ENCODE measurements at places on chromosomes 7 and 10.
A peak's percentile ranks its signal among the peaks of the same experiment; 100 is the strongest.

GRCh38 chr7:69770613-69771012 lies 172.3 kb downstream of the AUTS2 start:
- DNase-seq, result no peak

DNA sequence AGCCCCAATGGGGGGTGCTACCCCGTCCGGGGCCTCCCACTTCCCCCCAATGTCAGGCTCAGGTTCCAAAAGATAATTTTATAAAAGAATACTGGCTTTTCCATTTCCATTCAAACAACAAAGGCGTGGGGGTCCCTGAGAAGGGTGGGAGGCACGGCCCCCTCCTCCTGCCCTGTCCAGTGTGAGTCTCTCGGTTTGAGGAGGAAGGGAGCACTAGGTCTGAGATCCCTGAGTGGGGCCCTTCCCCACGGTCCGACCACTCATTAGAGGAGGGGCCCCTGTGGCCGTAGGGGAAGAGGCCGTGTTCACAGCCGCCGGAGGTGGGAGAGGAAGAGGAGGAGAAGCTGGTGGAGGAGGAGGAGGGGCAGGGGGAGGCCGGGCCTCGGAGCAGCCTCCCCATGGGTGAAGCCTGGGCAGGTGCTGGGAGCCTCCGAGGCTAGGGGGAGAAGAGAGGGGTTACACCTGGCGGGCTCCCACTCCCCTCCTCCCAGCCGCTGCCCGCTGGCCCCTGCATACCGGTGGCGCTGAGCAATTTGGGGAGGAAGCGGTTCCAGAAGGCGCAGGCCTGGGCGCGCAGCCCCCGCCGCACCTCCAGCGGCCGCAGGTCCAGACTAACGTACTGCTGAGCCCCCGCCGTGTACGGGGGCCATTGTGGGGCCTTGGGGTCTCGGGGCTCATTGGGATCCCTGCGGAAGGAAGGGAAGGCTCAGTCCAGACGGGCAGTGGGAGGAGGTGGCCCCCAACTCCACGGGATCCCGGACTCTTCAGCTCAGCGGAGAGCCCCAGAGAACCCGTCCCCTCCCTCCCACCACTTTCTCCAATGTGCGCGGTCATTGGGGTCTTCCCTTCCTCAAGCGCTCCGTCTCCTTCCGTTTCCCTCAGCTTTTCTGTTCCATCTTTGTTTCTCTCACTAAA lies 1.4 kb upstream of the UFSP1 start:
- no peak for DNase-seq

DNA sequence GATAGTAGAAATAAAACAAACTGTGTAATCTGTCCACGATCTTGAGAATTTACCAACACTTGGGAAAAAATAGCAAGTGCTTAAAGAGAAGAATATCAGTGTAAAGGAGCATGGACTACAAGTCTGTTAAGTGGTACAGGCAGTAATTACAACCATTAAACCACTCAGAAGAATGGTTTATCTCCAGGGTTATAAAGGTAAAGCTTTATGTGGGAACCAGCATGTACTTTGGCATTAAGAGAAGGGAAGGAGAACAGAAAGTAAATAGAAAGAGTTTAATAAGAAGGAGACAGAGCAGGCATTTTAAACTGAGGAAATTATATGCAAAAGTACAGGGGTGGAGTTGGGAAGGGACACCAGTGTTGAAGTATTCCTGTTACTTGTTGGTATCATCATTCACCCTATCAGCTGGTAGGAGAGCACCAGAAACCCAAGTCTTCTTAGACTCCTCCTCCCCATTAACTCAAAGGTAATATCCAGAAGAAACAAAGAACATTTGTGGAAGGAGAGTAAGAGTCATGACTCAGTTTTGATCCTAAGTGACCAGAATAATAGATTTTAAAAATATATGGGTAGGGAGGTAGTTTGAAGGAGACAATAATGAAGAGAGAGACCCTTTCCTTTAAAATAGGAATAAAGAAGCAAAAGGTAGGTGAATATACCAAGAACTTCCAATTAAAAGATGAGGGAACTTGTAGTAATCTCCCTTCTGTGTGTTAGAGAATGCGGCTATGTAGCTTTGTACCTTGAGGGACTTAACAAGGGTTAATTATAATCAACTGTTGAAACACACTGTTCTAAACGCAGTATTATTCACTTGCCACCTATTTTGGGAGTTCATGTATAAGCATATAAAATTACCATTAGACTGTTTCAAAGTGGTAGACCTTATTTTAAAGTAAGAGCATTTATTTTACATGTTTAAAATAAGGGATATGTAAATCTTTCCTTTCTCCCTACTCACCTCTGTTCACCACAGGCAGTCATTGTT lies 92.1 kb upstream of the STRIP2 start:
- no peak for DNase-seq

DNA sequence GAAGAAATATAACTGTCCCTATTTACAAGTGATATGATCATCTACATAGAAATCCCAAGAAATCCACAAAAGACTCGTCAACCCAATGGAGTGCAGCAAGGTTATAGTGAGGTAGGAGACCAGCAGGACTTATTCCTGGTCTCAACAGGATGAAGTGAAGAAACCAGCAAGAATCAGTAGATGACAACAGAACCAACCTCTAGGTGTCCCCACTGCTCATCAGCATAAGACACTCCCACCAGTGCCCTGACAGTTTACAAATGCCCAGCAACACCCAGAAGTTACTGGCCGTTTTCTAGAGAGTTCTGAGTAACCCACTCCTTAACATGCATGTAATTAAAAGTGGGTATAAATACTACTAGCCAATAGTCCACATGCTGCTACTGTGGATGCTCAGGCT lies 470.5 kb upstream of the LRRTM3 start:
- no peak for DNase-seq

- no peak for DNase-seq
These were observed 733.1 kb downstream of the PARD3 start for GRCh38 chr10:34081948-34082347.

DNA sequence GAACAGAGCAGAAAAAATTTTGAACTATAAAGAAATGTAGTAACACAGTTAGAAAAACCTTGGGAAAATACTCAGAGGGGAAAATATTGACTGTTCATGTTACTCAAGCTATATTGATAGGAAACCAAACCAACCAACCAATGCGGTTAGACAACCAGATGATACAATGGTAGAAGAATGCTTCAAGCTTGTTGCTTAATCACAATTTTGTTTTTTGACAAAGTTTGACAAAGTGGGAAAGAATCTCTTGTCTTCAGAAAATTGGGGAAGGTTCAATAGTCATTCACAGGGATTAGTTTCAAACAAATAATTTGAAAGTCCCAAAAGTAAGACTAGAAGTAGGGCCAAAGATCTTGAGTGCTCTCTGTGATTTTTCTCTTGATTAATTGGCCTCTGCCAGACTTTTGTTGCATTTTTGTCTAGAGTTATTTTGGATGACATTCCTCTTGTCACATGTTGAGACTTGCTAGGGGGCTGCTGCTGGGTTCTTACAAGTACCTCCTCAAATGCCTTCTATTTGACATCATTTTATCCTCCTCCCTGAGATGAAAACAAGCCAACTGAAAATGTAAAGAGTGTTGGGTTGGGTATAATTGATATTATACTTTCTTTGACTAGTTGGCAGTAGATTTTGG lies 233.1 kb upstream of the PHYHIPL start:
- no peak for DNase-seq

DNA sequence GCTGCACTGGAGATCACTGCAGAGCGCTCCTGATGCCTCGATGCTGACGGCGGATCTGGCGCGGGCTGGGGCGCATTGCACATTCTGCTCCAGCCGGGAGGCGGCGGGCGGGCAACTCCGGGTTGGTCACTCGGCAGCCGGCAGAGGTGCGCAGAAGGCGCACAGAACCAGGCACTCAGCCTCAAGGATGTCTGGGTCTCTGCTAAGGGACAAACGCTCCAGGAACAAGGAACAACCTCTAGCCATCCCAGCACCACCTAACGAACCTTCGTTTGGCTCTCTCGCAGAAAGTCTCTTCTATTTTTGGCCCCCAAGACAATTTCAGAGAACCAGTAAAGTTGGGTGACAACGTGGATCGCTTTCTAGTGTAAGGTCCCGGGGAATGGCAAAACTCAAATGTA lies 254.6 kb downstream of the OTUD1 start:
- DNase-seq, result no peak

DNA sequence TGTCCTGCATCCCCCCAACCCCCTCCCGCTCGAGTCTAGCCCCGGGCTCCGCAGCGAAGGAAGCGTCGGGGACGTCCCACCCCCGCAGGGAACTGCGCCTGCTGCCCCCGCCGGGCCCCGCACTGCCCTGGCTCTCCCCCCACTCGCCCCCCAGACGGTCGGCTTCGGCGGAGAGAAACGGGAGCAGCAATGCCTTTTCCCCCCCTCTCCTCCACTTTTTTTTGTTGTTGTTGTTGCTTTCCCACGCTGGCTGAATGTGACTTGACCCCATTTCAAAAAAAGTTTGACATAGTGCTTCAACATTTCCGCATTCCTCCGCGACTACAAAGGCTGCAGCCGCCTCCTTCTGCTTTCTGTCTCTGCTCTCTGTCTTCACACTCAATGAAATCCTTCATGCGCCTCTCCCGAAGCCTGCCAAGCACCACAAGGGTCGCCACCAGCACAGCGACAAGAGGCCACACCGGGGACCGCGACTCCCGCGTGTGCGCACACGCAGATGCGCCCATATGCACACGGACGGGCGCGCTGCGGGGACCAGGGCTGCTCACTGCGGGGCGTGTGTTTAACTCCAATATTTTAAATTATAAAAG lies 1.0 kb downstream of the CDK6 start:
- peak; percentile 13 for DNase-seq

DNA sequence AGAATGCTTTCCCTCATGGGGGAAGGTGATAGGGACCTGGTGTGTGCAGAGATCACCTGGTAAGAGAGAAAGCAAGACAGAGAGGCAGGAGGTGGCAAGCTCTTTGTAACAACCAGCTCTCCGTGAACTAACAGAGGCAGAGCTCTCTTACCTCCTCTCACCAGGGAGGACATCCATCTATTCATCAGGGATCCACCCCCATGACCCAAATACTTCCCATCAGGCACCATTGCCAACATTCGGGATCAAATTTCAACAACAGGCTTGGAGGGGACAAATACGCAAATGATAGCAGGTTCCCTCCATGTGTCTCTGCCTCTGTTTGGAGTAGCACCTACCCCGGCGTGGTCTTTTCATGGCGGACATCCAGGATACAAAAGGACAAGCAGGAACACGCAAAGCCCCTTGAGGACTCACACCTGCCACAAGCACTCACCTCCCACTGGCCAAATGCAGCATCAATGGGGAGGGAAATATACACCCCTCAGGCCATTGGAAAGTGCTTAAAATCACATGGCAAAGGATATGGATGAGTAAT lies 431.2 kb upstream of the AUTS2 start:
- DNase-seq, result no peak

GRCh38 chr7:124536156-124536762 lies 229.3 kb downstream of the GPR37 start:
- DNase-seq, result no peak

GRCh38 chr7:19752020-19752419 lies 21.4 kb downstream of the TMEM196 start:
- no peak for DNase-seq

GRCh38 chr7:129089521-129090212 lies 34.8 kb upstream of the TNPO3 start:
- DNase-seq, result no peak

- no peak for DNase-seq
These were observed 110.4 kb downstream of the CAMK1D start for GRCh38 chr10:12459762-12460161.

GRCh38 chr10:72744566-72744965 lies 52.6 kb downstream of the MCU start:
- DNase-seq, result no peak

DNA sequence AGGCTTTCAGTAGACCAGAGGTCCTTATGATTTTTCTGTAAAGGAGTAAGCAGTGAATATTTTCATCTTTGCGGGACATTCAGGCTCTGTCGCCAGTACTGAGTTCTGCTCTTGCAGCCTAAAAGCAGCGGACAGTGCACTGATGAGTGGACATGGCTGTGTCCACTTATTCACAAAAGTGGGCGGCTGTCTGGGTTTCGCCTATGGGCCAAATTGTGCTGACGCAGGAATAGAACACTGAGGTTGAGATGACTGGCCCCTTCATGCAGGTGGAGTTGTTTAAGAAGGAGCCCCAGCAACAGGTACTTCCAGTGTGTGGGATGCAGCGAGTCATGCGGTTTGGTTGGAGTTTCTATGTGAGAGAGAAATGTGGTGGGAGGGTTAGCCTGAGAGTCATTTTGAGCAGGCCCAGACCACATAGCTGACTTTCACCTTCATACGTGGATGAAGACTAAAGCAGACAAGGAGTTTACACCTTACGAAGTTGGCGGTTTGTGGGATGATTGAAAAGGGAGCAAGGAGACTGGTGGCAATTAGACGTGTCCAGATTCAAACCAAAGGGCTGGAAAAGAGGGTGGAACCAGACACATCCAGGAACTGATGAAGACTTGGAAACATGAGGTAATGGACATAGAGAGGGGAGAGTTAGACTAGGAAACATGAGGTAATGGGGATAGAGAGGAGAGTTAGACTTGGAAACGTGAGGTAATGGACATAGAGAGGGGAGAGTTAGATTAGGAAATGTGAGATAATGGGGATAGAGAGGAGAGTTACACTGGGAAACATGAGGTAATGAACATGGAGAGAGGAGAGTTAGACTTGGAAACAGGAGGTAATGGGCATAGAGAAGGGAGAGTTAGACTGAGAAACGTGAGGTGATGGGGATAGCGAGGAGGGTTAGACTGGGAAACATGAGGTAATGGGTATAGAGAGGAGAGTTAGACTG lies 38.2 kb downstream of the WDR37 start:
- no peak for DNase-seq

- DNase-seq, result no peak
These were observed 79.1 kb upstream of the RET start for GRCh38 chr10:42997849-42998165.

- no peak for DNase-seq
These were observed 47.7 kb downstream of the TBXAS1 start for GRCh38 chr7:139876622-139877283.

- no peak for DNase-seq
These were observed 1578.9 kb downstream of the REEP3 start for GRCh38 chr10:65100146-65100545.

DNA sequence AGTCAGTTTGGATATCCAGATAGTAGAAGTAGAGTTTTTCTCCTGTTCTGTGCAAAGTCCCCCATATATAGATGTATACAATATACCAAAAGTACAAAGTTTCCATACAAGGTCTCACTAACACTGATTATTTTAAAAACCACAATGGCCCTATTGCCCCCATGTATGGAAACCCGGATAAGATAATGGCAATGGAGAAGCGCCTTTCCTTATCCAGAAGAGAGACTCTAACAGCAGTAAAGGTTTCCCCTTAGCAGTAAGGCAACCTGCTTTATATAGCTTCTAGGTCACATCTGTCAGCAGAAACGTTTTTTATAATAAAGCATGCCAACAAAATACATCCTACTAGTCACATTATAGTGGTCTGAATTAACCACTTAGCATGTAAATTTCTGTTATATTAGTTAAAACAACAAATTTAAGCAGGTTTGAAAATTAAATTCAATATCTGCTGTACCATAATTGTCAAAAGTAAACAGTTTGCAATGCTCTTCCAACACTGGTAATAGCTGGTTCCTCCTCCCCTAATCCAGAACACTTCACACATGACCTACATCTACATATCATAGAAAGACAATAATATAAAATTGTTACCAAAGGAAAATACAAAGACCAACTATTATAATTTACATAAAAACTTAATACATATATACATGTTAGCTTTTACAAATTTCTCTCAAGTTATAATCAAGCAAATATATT lies 22.4 kb downstream of the USP6NL start:
- DNase-seq, result no peak

GRCh38 chr10:130023454-130024230 lies 59.6 kb upstream of the EBF3 start:
- DNase-seq, result no peak

GRCh38 chr10:79196470-79197461 lies 128.0 kb downstream of the ZMIZ1 start:
- no peak for DNase-seq
